ENCODE measurements at places on chromosomes 7 and 10.

DNA sequence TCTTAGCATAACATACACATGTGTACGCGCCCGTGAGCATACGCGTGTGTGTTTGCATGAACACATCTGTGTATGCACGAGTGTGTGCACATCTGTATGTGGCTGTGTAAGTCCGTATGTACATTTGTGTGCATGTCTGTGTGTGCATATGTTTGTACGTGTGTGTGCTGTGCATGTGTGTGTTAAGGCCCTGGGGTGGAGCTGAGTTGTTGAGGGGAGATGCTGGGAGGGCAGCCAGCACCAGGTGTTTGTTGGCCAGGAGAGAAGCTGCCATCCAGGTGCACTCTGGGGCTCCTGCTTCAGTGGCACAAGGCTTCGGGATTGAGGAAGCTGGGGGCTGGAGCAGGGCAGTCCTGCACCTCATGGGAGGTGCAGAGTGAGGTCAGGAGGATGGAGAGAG lies 85.0 kb downstream of the BMS1 start:
- H3K36me3 ChIP-seq, result no peaks in the 10 kb centered on the region
- H3K4me1 ChIP-seq, result peaks cover 4% of the 10 kb centered on the region
- H3K27ac ChIP-seq, result no peak overlapping the region
- DNase-seq, result no peak

GRCh38 chr10:48213047-48213446 lies 61.4 kb downstream of the FRMPD2 start:
- no peaks in the 10 kb centered on the region for H3K36me3 ChIP-seq
- no peak overlapping the region for H3K4me3 ChIP-seq
- no peak overlapping the region for H3K27ac ChIP-seq
- peaks cover 2% of the 10 kb centered on the region for H3K4me1 ChIP-seq

DNA sequence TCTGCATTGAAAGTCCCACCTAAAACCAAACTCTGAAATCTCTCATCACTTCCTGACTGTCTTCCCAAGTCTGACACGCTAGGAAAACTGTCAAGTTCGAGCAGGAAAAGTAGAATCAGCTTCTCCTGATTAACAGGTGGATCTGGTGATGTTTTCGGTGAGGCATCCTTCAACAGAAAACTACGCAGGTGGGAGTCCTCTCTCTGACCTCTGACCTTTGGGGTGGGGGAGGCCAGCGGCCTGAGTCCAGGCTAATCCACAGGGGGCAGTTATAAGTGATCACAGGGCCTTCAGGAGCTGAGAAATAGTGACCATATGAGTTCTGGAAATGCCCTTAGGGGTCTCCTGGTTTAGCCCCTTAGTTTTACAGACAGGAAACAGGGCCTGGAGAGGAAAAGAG lies 13.4 kb upstream of the NPFFR1 start:
- no peak overlapping the region for H3K27ac ChIP-seq
- DNase-seq, result no peak
- H3K27me3 ChIP-seq, result no peaks in the 10 kb centered on the region
- no peaks in the 10 kb centered on the region for H3K4me1 ChIP-seq

GRCh38 chr7:150879345-150879744 lies 27.0 kb downstream of the AOC1 start:
- H3K36me3 ChIP-seq, result no peaks in the 10 kb centered on the region
- no peaks in the 10 kb centered on the region for H3K27me3 ChIP-seq
- DNase-seq, result peak; percentile 32
- peaks cover 4% of the 10 kb centered on the region for H3K4me1 ChIP-seq
- H3K4me3 ChIP-seq, result no peak overlapping the region

- H3K36me3 ChIP-seq, result no peaks in the 10 kb centered on the region
- no peak overlapping the region for H3K4me3 ChIP-seq
- peaks cover 13% of the 10 kb centered on the region for H3K4me1 ChIP-seq
Observed at GRCh38 chr7:25313526-25313925, 85.2 kb upstream of the NPVF start.

DNA sequence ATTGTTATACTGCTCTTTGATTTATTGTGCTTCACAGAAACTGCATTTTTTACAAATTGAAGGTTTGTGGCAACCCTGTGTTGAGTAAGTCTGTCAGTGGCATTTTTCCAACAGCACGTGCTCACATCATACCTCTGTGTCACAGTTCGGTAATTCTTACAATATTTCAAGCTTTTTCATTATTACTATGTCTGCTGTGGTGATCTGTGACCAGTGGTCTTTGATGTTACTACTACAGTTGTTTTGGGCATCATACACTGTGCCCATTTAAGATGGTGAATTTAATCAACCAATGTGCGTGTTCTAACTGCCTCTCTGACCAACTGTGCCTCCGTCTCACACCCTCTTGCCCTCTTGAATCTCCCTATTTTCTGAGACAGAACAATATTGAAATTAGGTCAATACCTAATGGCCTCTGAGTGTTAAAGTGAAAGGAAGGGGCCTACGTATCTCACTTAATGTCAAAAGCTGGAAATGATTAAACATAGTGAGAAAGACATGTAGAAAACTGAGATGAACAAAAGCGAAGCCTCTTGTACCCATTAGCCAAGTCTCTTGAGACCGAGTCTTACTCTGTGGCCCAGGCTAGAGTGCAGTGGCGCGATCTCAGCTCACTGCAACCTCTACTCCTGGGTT lies 20.2 kb upstream of the ASL start:
- H3K27ac ChIP-seq, result no peak overlapping the region
- H3K36me3 ChIP-seq, result no peaks in the 10 kb centered on the region
- H3K4me1 ChIP-seq, result no peaks in the 10 kb centered on the region
- DNase-seq, result no peak

DNA sequence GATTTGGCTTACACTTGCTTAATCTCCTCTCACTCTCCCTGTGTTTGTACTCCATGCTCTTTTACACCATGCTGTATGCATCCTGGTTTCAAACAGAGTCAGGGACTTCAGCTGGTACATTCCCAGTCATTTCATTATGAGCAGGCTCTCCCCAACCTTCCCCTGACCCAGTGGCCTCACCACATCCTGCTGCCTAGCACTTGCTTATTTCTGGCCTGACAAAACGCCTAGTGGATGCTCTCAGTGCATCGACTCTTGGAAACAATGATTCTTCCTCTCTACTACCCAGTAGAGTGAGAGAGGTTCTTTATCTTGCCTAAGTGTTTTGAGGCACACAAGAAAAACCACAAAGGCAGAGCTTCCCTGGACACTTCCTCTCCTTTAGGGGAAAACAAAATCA lies 63.4 kb downstream of the CAV1 start:
- no peak overlapping the region for H3K27ac ChIP-seq
- H3K36me3 ChIP-seq, result no peaks in the 10 kb centered on the region
- H3K4me1 ChIP-seq, result peaks cover 6% of the 10 kb centered on the region
- peak; percentile 17 for DNase-seq
- no peak overlapping the region for H3K4me3 ChIP-seq

DNA sequence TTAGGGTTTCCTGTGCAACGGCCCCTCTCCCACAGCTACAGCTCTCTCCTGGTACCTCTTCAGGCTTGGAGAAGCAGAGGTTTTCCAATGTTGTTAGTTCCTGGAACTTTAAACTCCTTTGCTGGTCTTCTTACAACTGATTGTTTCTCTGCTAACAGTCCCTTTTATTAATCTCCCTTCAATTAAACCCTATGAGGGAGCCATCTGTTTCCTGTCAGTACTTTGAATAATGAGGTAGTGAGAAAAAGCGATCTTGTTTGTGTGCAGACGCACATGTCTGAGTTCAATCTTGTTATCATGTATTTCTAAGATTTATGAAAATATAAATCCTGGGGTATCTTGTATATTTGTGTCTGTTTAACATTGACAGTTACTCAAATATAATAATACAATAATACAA lies 102.4 kb downstream of the MDFIC start:
- no peak overlapping the region for H3K4me3 ChIP-seq
- no peak for DNase-seq
- H3K4me1 ChIP-seq, result no peaks in the 10 kb centered on the region
- no peak overlapping the region for H3K27ac ChIP-seq

- DNase-seq, result no peak
- H3K36me3 ChIP-seq, result no peaks in the 10 kb centered on the region
- H3K4me1 ChIP-seq, result no peaks in the 10 kb centered on the region
Observed at GRCh38 chr10:45599021-45599603, 73.5 kb downstream of the ZFAND4 start.

- no peak overlapping the region for H3K4me3 ChIP-seq
- DNase-seq, result no peak
Observed at GRCh38 chr7:135349746-135350145, 116.1 kb downstream of the STRA8 start.

GRCh38 chr7:74104702-74105101 lies 21.1 kb downstream of the LIMK1 start:
- H3K4me3 ChIP-seq, result no peak overlapping the region
- H3K27ac ChIP-seq, result no peak overlapping the region
- H3K4me1 ChIP-seq, result no peaks in the 10 kb centered on the region
- no peaks in the 10 kb centered on the region for H3K27me3 ChIP-seq
- peaks cover 8% of the 10 kb centered on the region for H3K36me3 ChIP-seq

GRCh38 chr7:22485189-22485588 lies 14.8 kb downstream of the STEAP1B start:
- no peak overlapping the region for H3K27ac ChIP-seq
- H3K36me3 ChIP-seq, result no peaks in the 10 kb centered on the region
- DNase-seq, result no peak
- no peaks in the 10 kb centered on the region for H3K27me3 ChIP-seq
- H3K4me1 ChIP-seq, result peaks cover 5% of the 10 kb centered on the region

DNA sequence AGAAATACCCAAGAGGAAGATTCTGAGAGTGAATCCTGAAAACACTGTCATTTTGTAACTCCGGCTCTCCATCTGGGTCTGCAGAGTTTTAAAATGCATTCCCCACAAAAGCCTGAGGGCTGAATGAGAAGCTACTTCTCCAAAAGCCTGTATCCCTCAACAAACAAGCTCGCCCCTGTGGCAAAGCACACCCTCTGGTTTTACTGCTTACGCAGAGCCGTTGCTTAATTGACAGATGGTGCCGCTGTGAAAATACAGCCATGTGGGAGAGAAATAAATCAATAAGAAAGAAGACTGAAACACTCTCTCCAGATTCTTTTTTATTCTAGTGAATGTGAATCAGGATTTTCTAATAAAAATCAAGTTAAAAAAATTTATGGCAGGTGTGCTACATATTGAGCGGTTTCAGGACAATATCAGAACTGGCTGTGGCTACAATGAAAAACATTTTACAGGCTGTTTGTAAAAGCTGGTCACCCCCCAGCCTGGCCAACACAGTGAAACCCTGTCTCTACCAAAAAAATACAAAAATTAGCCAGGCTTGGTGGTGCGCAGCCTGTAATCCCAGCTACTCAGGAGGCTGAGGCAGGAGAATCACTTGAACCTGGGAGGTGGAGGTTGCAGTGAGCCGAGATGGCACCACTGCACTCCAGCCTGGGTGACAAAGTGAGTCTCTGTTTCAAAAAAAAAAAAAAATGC lies 32.5 kb downstream of the C7orf33 start:
- H3K4me3 ChIP-seq, result no peak overlapping the region
- H3K4me1 ChIP-seq, result peaks cover 20% of the 10 kb centered on the region
- peak; percentile 21 for DNase-seq
- no peaks in the 10 kb centered on the region for H3K36me3 ChIP-seq
- H3K27me3 ChIP-seq, result no peaks in the 10 kb centered on the region
- no peak overlapping the region for H3K27ac ChIP-seq

DNA sequence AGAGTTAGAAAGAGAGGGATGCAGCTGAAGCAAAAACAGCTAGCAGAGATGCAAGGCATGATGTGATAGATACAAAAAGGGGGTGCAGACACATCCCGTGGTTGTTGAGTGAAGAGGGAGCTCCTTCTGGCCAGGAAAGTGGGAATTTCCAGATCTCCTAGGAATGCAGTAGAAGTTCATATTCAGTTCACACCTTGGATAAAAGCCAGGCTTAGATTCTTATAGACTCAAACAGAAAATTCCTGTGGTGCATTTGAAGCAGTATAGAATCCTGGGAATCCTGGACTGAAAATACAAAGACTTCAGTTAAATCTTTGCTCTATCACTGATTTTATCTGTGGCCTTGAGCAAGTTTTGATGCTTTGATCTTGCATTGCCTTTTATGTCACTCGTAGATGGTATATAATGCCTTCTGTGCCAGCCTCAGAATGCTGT lies 33.9 kb downstream of the SGPL1 start:
- no peaks in the 10 kb centered on the region for H3K27me3 ChIP-seq
- H3K4me3 ChIP-seq, result no peak overlapping the region
- H3K4me1 ChIP-seq, result no peaks in the 10 kb centered on the region

GRCh38 chr7:28723336-28723735 lies 234.8 kb downstream of the TRIL start:
- no peaks in the 10 kb centered on the region for H3K36me3 ChIP-seq
- no peaks in the 10 kb centered on the region for H3K4me1 ChIP-seq
- no peak overlapping the region for H3K4me3 ChIP-seq
- no peaks in the 10 kb centered on the region for H3K27me3 ChIP-seq
- DNase-seq, result no peak
- no peak overlapping the region for H3K27ac ChIP-seq

DNA sequence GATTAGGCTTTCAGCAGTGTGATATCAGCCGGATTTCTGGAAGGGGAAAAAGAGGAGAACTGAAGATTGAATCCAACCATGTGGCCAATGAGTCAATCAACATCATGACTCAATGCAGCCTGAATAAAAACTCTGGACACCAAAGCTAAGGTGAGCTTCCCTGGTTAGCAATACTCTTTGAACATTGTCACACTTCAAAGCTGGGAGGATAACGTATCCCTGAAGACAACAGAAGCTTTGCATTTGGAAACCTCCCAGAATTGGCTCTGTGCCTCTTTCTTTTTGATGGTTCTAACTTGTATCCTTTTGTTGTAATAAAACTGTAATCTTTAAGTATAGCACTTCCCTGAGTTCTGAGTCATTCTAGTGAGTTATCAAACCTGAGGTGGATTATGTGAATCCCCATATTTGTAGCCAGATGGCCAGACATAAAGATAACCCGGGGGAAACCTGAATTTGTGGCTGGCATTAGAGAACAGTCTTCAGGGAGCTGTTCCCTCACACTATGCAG lies 284.4 kb downstream of the IPMK start:
- H3K27ac ChIP-seq, result no peak overlapping the region
- H3K36me3 ChIP-seq, result no peaks in the 10 kb centered on the region
- H3K4me3 ChIP-seq, result no peak overlapping the region

DNA sequence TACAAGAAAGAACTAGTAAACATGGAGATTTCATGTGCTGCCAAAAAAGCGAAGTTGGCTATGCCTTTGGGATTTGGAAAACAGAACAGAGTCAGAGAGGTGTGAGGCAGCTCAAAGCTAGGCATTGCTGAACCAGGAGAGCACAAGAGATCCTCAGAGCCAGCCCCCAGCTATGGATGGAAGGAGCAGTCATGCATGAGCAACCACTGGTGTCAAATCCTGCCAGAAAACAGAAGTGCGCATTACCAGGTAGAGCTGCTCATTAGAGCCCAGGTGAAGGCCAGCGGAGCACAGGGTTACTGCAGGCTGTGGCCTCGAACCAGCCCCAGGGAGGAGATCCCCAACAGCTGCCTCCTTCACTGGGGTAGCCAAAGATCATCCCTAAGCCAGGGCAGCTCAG lies 173.2 kb upstream of the KIAA1217 start:
- no peaks in the 10 kb centered on the region for H3K27me3 ChIP-seq
- H3K36me3 ChIP-seq, result no peaks in the 10 kb centered on the region
- H3K27ac ChIP-seq, result no peak overlapping the region
- DNase-seq, result no peak

GRCh38 chr10:33098951-33099663 lies 141.1 kb upstream of the ITGB1 start:
- DNase-seq, result no peak
- H3K4me1 ChIP-seq, result peaks cover 6% of the 10 kb centered on the region
- no peak overlapping the region for H3K4me3 ChIP-seq
- no peak overlapping the region for H3K27ac ChIP-seq

- H3K27me3 ChIP-seq, result no peaks in the 10 kb centered on the region
- H3K27ac ChIP-seq, result peak overlapping the region; percentile 96
- H3K4me3 ChIP-seq, result peak overlapping the region; percentile 65
- DNase-seq, result no peak
- no peaks in the 10 kb centered on the region for H3K36me3 ChIP-seq
Observed at GRCh38 chr7:104984585-104985258, 29.3 kb upstream of the KMT2E start.

Data from GM23338 (cell line).